ENCODE measurements at places on chromosomes 3 and 15. TPM values are rescaled to one million over a fixed set of nuclear protein-coding genes. Genes with fewer than 3 reads are reported as not detected.

DNA sequence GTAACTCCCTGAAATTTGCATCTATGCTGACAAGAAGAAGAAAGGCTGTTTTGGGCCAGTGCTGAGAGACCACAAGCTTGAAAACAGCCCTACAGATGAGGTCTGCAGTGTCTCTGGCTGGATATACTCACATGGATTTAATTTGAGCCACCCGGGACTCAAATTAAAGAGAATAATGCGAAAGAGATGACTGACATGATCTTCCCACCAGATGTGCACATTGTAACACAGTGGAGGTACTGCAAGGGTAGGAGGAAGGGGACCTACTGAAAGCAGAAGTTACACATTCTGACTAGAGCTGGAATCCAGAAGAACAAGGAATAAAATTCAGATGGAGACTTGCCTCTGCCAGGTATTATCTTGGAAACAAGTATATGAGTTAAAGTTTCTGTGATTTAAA lies 728.3 kb upstream of the SGO1 start:
- no peak for DNase-seq

DNA sequence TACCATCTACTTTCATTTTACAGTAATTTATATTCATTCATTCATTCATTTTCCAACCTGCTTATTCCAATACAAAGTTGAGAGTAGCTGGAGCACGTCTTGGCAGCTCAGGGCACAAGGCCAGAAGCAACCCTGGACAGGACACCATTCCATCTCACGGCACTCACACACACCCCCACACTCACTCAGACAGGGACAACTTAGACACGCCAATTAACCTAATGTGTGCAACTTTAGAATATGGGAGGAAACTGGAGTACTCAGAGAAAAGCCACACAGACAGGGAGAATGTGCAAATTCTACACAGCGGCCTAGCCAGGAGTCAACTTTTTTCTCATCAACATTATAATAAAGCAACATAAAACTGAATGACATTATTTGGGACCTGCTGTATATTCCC lies 46.7 kb downstream of the IGF2BP2 start:
- no peak for DNase-seq

DNA sequence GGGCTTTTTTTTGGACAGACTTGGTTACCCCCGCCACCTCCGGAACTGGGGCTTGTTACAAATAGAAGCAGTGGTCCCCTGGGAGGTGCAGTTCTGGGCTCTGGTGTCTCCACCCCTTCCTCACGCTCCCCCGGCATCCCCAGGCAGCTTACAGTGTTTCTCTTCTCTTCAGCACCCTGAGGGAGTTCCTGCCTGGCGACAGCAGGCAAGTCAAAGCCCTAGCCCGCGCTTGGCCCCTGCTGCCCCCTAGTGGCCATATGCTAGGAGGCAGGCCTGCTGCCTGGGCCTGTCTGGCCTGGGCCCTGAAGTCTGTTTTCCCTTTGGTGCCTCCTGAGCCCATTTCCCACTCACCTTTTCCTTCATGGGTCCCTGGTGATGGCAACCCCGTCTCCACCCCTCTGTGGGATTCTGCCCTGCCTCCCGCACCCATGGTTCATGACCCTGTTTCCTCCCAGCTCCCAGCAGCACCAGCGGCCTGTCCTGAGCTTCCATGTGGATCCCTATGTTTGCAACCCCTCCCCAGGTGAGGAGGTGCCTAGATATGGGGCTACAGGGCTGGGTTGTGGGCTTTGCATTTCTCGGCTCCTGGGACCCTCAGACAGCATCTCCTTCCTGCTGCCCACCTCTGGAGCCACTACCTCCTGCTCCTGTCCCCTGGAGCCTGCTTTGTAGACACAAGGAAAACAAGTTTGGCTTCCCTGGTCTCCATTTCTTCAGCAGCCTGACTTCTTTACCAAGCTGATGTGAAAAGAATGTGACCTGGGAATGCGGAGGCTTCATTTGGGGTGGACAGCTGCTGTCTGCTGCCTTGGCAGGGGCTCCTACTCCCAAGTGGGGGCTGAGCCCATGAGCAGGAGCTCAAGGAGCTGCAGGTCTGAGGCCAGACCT lies 2.2 kb downstream of the SNX22 start:
- DNase-seq = peak; percentile 94

DNA sequence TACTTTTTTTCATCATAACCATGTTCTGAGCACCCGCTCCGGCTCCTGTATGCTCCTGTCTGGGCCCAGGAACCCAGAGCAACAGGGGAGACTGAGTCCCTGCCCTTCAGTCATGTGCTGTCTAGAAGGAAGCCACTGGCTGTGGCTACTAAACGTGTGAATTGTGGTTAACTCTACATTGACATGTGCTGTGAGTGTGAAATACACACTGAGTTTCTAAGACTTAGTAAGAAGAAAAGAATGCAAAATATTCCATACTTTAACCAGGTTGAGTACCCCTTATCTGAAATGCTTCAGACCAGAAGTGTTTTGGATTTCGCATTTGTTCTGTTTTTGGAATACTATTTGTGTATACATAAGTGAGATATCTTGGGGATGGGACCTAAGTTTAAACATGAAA lies 42.8 kb upstream of the CGNL1 start:
- no peak for DNase-seq

DNA sequence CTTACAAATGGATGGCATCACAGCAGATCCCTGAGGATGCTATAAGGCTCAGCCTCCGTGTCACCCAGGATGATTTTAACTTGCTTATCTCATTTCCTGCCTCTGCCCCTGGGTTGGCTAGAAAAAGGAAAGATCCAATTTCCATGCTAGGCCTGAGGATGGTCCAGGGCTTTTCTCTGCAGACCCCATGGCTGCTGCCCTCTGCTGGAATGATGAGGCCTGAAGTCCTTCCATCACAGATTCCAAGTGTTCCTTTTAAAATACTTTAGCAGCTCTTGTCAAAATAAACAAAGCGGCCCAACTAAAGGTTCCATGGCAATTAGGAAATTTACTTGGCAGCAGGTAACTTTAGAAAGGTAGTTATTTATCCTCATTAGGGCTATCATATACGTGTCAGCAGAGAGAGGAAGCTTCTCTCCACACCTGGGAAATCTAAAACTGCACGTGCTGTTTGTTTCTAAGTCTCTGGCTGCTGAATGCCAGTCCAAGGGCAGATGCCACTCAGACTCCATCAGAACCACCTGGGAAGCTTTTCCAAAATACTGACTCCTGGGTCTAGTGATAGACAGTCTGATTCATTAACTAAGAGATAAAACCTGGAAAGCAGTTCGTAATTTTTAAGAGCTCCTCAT lies 401.9 kb upstream of the IL12A start:
- DNase-seq = no peak

DNA sequence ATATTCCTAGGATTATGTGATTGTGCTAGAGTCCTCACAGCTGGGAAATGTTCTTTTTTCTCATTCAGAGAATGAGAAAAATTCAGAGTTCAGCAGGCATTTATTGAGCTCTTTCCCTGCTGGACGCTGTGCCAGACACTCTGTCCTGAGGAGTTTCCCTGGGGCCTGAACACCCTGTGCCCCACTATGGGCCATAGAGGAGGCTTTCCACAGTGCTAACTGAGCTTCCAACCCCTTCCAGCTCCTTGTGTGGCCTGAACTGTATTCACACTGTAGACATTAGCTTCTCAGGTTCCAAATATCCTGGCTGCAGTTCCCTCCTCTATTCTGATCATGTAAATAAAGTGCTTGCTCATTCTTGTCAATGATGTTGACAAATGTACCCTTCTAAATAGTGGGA lies 10.0 kb downstream of the ABHD2 start:
- no peak for DNase-seq

- no peak for DNase-seq
Measured at GRCh38 chr3:170726976-170727661, 141.2 kb upstream of the SLC7A14 start.

GRCh38 chr3:1394188-1394587 lies 301.4 kb downstream of the CNTN6 start:
- peak; percentile 26 for DNase-seq

GRCh38 chr15:48569591-48570302 lies 75.8 kb downstream of the FBN1 start:
- no peak for DNase-seq

DNA sequence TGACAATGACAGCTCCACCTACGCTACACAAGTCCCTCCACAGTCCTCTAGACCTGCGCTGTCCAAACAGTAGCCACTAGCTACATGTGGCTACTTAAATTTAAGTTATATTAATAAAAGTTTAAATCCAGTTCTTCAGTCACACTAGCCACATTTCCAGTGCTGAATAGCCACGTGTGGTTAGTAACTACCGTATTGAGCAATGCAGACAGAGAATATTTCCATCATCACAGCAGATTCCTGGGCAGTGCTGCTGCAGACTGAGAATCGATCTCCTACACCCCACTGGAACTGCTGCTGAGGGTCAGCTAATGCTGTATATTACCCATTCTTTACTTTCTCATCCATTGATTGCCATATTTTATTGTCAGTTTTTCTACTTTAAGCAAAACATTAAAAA lies 40.9 kb downstream of the HDC start:
- no peak for DNase-seq

DNA sequence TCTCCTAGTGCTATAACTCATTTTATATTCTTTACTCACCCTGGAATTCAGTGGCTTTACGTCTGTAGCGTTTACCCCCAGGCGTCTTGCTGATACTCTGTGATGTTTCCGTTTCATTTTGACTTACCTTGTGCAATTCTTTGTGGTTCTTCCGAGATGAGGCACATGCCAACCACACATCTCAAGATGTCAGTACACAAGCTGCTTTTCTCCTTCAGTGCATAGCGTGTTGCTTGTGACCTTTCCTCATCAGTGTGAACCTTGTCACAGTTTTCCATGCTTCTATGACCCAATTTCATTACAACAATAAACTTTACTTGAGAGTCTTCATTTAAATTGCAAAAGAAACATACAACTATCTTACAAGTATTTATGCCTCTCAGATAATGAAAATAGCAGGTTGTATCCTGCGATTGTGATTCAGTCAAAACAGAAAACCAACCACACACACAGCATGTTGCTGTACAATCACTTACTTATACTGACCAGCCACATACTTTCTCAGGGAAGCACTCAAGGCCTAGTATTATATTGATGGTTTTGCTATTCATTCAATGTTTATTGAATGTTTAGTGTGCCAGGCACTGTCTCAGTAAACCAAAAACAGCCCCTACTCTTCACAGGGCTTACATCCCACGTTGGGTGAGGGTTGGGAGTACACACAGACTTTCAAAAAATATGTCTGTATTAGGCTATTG lies 4.6 kb upstream of the TBL1XR1 start:
- DNase-seq = no peak

GRCh38 chr3:172869368-172869771 lies 118.8 kb downstream of the ECT2 start:
- DNase-seq = no peak

GRCh38 chr3:171584100-171584499 lies 123.9 kb upstream of the TNIK start:
- no peak for DNase-seq

- DNase-seq = peak; percentile 46
Measured at GRCh38 chr3:128107834-128108233, 15.8 kb downstream of the RUVBL1 start.

- DNase-seq = no peak
Measured at GRCh38 chr3:37224879-37225278, 50.5 kb upstream of the LRRFIP2 start.

WWTR1 gene
- 37.9 TPM for total RNA-seq

GUCA1C gene
- total RNA-seq = 0.32 TPM

APOD gene
- 322 TPM for total RNA-seq

GMPPB gene
- total RNA-seq = 15.7 TPM

SLC22A13 gene
- not detected for total RNA-seq

TMEM62 gene
- total RNA-seq = 9.4 TPM
